ENCODE measurements at places on chromosomes 2 and 18.

DNA sequence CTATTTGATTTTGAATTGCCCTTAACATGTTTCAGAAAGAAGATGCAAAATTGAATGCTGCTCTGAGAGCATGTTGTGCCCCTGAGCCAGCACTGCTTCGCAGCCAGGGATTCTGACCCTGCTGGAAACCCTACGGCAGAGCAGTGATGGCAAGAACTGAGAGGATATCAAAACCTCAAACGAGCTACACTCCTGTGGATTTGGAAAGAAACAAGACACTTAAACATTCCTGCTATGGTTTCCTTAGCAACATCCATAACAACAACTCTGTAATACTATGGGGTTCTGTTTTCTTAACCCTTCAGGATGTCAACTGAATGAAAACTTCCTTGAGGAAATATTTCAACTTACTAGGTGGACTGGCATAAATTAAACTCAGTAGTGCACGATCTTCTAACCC is 649.1 kb downstream of the NYAP2 start:
- no peak for DNase-seq

DNA sequence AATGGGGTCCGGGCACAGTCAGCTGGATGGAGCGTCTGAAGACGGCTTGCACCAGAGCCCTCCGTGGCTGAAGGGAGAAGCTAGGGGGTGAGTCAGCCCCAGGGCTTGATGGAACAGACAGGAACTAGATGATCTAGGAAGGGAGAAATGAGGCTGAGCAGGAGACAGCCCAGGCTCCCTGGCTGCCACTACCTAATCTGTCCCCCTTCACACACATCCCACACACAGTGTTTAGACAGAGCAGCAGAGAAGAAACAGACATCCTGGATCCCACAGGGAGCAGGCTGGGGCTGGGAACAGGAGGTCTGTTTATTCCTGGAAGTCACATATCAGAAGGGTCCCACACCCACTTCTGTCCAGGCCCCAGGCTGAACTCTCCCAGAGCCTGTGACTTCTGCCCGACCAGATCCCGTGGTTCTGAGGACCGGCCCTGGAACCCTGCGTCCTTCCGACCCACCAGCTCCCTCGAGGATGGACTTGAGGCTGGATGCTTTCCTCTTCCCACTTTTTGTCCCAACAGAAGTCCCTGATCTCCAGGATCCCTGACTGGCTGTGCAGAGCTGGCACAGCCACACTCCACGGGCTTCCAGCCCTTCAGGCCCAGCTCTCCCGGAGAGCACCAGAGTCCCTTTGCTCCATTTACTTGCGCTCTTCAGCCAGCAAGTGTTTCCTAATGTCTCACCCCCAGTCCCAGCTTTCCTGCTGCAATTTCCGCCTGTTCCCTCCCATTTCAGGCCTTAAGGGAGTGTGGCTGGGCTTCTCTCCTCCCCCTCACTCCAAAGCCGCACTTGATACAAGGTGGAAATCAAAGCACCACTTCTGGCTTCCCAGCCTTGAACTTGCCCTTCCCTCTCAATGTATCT is 1.5 kb upstream of the GPBAR1 start:
- no peak for DNase-seq

- no peak for DNase-seq
Observed at GRCh38 chr2:187920511-187920910, 366.3 kb upstream of the TFPI start.

- no peak for DNase-seq
Observed at GRCh38 chr18:42437646-42438045, 482.6 kb downstream of the PIK3C3 start.

GRCh38 chr2:237896507-237896892 is 37.1 kb downstream of the RAMP1 start:
- DNase-seq = no peak

DNA sequence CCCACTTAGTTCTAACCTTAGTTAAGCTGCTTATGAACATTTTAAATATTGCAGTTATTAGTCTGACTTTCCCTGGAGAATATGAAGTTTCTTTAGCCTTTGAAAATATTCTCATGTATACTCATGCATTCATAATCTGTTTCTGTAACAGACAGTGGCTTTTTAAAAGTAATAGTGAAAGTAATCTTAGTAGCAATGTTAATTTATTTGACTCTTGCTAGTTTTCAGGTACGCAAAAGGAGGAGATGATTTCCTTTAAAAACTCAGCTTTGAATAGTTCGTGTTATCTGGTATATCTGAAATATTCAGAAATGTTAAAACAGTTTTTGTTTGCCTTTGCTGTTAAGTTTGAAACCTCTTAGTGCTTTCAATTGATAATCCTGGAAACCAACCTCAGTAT is 3.8 kb downstream of the ANKRD12 start:
- no peak for DNase-seq

DNA sequence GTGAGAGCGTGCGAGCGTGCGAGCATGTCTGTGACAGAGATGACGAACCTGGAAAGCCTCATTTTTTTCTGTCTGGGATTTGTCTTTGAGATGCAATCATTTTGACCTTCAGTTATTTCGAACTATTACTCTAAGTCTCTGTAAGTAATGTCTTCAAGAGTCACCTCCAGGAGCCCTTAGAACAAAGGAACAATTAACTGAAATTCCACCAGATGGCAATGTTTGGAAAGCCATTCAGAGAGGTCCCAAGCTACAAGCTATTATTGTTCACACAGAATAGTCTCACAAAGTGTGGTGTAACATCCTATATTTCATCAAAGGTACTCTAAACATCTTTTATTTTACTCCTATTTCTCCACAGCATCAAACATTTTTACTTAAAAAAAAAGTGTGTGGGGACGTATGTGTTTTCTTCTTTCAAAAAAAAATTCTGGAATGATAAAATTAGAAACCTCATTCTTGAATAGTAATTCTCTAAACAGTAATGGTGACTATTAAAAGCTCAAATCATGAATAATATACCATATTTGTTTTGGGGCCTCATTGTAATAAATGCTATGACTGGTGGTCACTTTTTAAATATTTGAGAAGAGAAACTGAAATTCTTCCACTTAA is 35.1 kb upstream of the MAPRE2 start:
- DNase-seq = no peak

DNA sequence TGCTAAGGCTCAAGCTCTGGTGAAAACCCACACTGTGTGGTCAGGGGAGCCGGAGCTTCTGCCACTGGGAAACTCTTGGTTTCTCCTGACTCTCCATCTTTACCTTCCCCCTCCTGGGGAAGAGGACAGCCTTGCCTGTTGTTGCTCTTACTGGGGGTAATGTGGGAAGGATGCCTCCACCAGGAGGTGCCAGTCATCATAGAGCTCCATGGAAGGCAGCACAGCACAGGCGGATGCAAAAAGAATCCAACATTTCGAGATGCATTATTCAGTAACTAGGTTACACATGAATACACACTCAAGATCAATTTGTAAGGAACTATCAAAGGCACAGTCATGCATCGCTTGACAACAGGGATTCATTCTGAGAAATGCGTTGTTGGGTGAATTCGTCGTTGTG is 322.6 kb downstream of the AFF3 start:
- DNase-seq = no peak

- DNase-seq = no peak
Observed at GRCh38 chr18:74613381-74613780, 15.7 kb downstream of the ZNF407 start.

DNA sequence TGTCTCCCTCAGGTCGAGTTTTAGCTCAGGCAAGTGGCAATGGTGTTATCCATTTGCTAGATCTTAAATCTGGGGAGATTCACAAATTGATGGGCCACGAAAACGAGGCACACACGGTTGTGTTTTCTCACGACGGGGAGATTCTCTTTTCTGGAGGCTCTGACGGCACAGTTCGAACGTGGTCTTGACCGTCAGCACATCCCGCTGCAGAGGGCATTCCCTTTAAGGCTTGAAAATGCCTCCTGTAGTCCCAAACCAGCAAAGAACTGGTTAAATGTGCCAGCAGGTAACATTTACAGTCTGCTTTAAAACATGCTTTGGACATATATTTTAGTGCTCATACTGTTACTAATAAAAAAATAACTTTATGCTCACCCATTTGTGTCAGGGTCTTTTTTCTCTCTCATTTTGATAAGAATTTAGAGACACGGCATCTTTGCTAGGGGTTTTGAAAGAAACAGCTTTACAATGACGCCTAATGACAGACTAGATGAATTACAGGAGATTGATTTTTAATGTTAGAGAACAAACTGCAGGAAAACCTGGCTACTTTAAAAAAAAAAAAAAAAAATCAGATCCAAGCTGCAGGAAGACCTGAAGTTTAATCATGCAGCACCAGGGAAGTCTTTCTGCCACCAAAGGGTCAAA is 602 bp upstream of the VWC2L start:
- no peak for DNase-seq

GRCh38 chr2:36360063-36360462 is 4.5 kb downstream of the CRIM1 start:
- no peak for DNase-seq

DNA sequence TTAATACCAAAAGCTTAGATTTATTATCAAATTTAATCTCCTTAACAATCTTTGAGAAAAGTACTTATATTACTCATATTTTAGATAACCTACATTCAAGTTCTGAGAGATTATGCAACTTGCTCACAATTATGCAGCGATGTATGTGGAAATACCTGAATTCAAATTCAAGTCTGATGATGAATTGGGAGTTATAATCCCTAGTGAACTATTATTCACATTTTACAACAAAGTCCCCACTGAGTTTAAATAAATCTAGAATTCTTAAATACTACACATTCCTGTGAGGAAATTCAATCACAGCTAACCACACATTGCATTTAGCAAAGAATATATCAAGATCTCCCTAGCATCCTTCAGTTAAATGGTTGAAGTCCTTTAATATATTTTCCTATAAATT is 278.4 kb downstream of the NOL4 start:
- no peak for DNase-seq

DNA sequence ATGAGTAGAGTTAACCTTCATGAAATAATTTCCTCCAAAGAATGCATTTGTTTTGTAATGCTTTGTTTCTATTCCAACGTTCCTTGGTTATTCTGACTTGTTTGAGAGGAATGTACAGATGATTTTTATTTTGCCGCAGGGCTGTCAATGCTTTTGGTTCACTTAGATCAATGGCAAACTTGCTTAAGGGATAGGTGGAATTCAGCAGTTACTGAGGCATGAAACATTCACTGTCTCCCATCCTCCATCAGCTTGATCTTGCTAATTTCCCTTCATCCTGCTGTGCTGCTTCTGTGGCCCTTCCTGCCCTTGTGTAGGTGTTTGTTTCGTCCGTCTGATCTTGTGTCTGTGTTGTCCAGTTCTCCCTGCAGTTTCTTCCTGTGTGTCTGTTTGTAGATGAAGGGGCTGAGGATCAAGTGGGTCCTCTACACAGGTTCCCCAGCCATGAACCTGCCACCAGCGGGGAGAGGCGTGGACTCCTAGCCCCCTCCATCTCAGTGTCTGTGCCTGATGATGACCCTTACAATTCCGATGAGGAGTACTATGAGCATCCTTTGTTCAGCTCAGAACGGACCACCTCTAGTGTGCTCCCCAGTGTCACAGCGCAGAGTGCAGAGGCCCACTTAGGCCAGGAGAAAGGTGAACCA is 84.2 kb upstream of the UNC80 start:
- DNase-seq = no peak

DNA sequence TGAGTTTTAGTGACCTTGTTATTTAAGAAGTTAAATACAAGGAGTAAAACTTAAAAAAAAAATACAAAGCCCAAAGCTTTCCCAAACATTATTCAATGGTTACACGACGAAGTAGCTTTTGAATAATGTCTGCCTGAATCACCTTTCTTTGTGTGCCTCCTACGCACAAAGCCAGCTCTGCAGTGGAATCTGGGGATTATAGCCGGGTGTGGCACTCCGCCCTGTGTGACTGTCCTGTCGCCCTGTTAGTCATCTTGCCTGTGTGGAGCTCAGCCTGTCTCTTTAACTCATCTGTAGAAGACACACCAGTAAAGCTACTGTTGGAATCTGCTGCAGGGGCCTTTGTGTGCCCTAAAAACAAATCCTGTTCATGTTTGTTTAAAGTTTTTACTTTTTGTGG is 79.4 kb upstream of the TCF7L1 start:
- no peak for DNase-seq

DNA sequence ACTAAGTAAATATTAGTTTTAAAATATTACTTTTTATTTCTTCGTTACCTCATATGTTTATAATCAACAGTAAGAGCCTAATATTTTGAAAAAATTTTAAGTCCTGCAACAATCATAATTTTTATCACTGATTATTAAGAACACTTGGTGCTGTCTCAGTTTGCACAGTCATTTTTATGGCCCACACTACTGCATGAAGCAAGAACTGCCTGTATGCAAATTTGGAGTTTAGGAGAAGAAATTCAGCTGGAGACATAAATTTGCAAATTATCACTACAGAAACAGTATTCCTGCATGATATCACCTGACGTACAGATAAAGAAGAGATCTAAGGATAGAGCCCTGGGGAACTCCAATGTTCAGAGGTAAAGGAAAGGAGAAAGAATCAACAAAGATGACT is 144.1 kb upstream of the RBBP8 start:
- DNase-seq = no peak

- DNase-seq = no peak
Observed at GRCh38 chr2:229153267-229153666, 117.8 kb downstream of the PID1 start.

GRCh38 chr2:158546412-158547144 is 89.8 kb downstream of the PKP4 start:
- DNase-seq = no peak

DNA sequence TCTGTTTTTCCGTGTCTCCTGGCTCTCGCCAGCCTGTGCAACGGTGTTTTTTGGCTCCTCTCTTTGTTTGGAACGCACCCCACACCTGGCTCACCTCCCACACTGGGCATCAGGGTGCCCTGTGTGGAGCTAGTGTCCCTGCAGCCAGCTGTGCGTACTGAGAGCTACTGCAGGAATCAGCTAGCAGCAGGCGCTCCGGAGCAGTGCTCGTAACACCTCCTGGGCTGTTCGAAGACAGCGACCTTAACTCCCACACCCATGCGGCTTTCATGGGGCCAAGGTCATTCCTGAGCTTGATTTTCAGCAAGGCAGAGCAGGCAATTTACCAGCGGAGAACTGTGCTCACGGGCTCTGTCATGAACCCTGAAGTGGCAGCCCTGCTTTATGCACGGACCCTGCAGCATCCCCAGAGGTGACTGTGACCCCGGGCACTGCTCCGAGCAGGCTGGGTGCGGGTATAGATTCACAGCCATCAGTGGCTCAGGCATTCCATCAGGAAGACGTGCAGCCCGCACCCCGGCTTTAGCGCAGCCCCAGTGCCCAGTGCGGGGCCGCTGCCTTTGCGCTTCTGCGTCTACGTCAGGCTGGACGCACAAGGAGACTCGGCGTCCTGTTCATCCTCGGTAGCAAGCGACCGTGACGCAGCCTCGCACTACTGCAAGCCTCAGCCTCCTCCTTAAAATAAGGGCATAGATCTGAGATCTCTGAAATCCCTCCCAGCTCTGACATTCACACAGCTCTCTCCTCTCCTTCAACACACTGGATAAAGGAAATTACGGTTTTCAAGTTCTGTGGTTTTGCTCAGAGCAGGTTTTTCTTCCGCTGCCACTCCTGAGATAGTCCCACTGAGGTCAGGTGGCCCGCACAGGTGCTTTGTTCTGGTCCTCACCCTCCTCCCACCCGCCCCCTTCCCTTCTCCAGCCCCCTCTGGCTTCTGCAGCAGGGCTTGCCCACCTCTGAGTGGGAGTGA is 58.2 kb downstream of the ADI1 start:
- no peak for DNase-seq

Measured in mesothelial cell of epicardium (in vitro differentiated cells).